ENCODE measurements at places on chromosomes 4 and X. TPM values are rescaled to one million over a fixed set of nuclear protein-coding genes. Genes with fewer than 3 reads are reported as not detected.

DNA sequence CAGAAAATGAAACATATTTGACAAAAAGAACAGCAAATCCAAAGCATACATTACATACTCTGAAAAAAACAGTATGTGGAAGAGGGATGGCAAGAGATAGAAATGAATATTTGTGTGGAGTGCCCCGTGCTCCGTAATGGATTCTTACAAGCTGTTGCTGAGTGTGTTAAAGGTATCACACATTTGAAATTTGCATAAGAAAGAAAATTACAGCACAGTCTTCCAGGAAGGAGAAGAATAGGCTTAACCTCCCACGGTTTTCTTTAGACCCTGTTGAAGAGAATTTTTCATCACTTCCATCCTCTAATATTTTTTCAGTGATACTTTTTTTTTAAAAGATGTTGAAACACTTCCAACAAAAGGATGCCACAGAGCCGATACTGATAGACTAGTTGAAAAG lies 1489.4 kb downstream of the RAPGEF2 start:
- H3K27me3 ChIP-seq, result no peaks in the 10 kb centered on the region
- DNase-seq, result no peak
- H3K4me1 ChIP-seq, result peaks cover 7% of the 10 kb centered on the region
- no peaks in the 10 kb centered on the region for H3K36me3 ChIP-seq
- H3K27ac ChIP-seq, result no peak overlapping the region
- no peak overlapping the region for H3K4me3 ChIP-seq

GRCh38 chrX:18692541-18692940 lies 14.9 kb upstream of the PPEF1 start:
- no peaks in the 10 kb centered on the region for H3K27me3 ChIP-seq
- H3K36me3 ChIP-seq, result peaks cover 1% of the 10 kb centered on the region
- H3K4me3 ChIP-seq, result no peak overlapping the region
- no peak for DNase-seq
- H3K27ac ChIP-seq, result no peak overlapping the region

Gene VAMP7
- 20.5 TPM for total RNA-seq

GRCh38 chrX:107935664-107936433 lies 46.3 kb downstream of the TEX13B start:
- DNase-seq, result no peak
- H3K4me1 ChIP-seq, result peaks cover 4% of the 10 kb centered on the region
- H3K27ac ChIP-seq, result no peak overlapping the region
- H3K4me3 ChIP-seq, result peak overlapping the region; percentile 65

Gene TEC
- 3.5 TPM for total RNA-seq

GRCh38 chr4:57013543-57014120 lies 34.9 kb downstream of the POLR2B start:
- no peak overlapping the region for H3K27ac ChIP-seq
- no peaks in the 10 kb centered on the region for H3K4me1 ChIP-seq
- H3K4me3 ChIP-seq, result no peak overlapping the region
- no peak for DNase-seq

DNA sequence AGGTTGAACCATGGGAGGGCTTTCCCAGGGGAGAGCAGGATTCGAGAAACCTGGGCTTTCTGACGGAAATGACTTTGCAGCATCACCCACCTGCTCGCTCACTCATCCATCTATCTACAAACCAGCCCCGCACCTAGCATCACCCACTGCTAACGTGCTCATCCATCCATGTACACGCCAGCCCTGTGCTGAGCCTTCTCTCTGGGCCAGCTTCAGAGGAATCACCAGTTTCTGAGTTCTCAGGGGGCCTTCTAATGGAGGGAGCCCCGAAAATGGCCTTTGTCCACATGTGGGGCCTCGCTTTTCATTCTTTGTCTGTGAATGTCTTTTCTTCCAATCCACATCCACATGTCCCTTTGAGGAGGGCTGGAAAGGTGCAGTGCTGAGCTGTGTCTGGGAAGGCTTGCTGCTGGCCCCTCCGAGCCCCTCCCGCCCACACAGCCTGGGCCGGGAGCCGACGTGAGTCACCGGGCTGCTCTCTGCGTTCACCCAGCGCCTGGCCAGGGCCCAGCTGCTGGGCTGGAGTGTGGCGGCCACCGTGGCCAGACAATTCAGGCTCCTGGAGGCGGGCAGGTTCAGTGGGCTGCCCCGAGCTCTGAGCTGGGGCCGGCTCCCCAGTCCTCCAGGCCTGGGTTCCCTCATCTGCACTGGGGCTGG lies 14.7 kb downstream of the SORCS2 start:
- peaks cover 37% of the 10 kb centered on the region for H3K4me1 ChIP-seq
- H3K27ac ChIP-seq, result peak overlapping the region; percentile 89
- no peak for DNase-seq
- no peaks in the 10 kb centered on the region for H3K36me3 ChIP-seq
- H3K27me3 ChIP-seq, result no peaks in the 10 kb centered on the region
